ENCODE measurements at places on chromosomes 1 and 21. TPM values are rescaled to one million over a fixed set of nuclear protein-coding genes. Genes with fewer than 3 reads are reported as not detected.

DNA sequence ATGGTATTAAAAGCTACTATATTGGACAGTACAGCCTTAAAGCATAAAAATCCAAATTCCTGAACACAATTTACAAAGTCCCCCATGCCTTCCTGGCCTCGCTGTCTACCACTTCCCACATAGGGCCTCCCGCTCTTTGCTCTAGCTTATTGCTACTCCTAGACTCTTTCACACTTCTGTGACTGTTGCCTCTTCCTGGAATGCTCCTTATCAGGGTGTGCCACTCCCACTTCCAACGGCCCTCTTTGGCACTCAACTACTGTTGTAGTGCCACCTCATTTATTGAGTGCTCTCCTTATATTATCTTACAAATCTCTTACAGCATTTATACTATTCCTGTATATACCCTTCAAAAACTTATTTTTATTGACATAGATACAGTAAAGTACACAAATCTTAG, 4.8 kb downstream of the SARS1 start:
- DNase-seq, result no peak

GRCh38 chr1:165633614-165634013, 2.6 kb downstream of the MGST3 start:
- DNase-seq, result no peak

CRP gene
- not detected for total RNA-seq

S100A12 gene
- not detected for total RNA-seq

GPR161 gene
- 30.8 TPM for total RNA-seq
